Left renal pelvis (tissue), 4 donors: ENCODE measurements at places on chromosomes 12 and 14. TPM values are rescaled to one million over a fixed set of nuclear protein-coding genes. Genes with fewer than 3 reads are reported as not detected.

Gene LHX5
- not detected for polyA plus RNA-seq

Gene GUCY2C
- polyA plus RNA-seq, result 0.29 TPM

Gene ARHGEF40
- polyA plus RNA-seq, result 87.7 TPM

Gene PTHLH
- 2.5 TPM for polyA plus RNA-seq

Gene KRT86
- polyA plus RNA-seq, result 0.09 TPM

Gene RAPGEF3
- polyA plus RNA-seq, result 10.8 TPM

Gene LRIG3
- polyA plus RNA-seq, result 35.4 TPM

Gene GARIN6
- not detected for polyA plus RNA-seq

Gene SLC7A8
- 98.5 TPM for polyA plus RNA-seq

Gene RNASE3
- 0.62 TPM for polyA plus RNA-seq

- DNase-seq, result no peak
Observed at GRCh38 chr12:85385406-85385805, 105.4 kb downstream of the ALX1 start.

DNA sequence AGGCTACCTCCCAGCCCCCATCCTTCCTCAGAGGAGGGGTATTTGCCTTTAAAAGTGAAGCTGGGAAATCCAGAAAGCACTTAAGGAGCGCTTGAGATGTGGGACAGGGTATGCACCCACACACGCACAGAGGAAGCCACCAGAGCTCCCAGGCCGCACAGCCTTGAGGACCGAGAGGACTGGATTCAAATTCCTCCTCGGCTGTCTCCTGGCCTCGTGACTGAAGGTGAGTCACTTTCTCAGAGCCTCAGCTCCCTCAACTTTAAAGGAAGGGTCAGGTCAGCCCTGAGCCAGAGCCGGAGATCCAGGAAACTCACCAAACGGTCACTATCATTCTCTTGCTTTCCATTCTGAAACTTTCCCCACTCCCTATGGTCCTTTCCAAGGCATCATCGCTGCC, 37.6 kb downstream of the BCL11B start:
- DNase-seq, result no peak

DNA sequence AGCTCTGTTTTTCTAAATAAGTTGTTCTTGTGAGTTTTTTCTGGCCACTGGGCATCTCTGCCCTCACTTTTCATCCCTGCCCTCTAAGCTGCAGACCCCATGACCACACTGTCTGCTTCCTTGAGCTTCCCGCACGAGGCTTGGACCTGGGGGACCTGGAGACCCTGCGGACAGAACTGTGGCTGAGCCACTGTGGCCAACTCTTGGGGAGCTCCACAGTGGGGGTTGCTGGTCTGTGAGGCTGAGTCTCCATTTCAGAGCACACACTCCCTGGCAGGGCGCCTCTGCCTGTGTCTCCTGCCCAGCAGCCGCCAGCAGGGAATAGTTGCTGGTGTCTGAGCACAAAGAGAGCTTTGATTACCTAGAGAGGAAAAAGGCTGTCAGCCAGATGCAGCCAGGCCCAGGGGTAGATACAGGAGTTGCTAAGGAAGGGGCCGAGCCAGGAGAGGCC, 13.1 kb upstream of the RIN3 start:
- no peak for DNase-seq

- DNase-seq, result no peak
Observed at GRCh38 chr12:96822641-96823040, 84.4 kb upstream of the NEDD1 start.

DNA sequence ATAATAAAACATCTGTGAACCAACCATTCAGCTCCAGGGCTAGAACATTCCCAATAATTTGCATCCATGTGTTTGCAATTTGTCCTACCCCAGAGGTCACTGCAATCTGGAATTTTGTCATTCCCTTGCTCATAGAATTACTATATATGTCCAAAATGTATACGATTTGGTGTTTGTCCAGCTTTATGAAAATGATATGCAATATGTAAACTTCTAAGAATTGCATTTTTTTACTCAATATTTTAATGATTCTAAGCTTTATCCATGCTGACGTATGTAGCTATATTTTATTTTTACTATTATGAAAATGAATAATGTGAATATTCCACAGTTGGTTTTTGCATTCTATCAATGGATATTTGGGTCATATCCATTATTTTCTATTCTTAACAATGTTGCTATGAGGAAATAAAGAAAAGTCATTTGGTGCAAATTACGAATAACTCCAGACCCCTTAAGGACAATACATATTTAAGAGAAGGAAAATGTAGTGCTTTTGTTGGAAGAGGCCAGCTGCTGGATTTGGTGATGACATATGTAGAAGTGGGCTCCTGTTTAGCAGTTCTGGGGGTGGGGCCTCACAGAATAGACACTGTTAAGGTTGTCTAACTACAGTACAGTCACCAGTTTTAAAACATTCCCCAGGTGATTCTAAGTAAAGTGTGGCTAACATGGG, 139.4 kb downstream of the SLC38A4 start:
- DNase-seq, result no peak

- DNase-seq, result no peak
Observed at GRCh38 chr12:83389237-83389996, 702.7 kb downstream of the TMTC2 start.

GRCh38 chr14:65290830-65291229, 121.7 kb upstream of the FUT8 start:
- no peak for DNase-seq

GRCh38 chr12:131911851-131912477, 17.1 kb upstream of the PUS1 start:
- no peak for DNase-seq

- no peak for DNase-seq
Observed at GRCh38 chr12:71303199-71303598, 136.4 kb upstream of the LGR5 start.

DNA sequence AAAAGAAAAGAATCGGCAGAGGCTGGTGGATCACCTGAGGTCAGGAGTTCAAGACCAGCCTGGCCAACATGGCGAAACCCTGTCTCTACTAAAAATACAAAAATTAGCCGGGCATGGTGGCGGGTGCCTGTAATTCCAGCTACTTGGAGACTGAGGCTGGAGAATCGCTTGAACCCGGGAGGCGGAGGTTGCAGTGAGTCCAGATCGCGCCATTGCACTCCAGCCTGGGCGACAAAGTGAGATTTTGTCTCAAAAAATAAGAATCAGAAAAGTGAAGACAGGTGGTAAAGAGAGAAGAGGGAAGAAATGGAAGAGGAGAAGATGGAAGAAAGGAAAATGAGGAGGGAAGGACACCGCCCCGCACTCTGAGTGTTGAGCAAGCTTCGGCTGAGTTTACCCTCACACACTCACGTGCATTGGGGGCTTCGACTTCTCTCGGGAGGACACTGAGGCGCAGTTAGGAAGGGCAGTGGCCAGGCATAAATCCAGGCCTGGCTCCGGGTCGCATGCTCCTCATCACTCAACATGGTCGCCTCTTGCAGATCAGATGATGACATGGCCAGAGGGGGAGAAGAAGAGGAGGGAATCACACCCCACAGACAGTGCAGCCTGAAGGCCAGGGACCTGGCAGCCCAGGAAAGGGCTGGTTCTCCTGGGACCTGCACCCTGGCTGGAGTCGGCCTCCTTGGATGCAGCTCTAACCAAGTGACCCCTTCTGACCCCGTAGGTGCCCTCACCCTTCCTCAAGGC, 61.1 kb downstream of the PRMT8 start:
- no peak for DNase-seq

DNA sequence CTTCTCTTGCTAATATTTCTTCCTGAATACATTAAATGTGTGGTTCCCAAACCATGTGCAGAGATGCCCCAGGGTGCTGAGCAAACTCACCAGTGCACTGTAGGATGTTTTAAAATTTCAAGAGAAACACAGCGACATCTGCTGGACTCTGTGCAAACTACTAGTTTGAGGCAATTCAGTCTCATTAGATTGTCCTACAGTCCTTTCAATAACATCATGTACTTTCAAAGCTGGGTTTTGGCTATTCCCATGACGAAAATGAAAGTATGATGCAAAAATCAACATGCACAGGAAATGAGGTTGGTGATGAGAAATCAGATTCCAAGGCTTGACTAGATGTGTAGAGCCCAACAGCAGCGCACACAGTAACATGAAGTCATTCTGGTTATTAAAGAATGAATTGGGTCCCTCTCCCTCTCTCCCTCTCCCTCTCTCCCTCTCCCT, 66.3 kb downstream of the CLIP1 start:
- DNase-seq, result no peak

DNA sequence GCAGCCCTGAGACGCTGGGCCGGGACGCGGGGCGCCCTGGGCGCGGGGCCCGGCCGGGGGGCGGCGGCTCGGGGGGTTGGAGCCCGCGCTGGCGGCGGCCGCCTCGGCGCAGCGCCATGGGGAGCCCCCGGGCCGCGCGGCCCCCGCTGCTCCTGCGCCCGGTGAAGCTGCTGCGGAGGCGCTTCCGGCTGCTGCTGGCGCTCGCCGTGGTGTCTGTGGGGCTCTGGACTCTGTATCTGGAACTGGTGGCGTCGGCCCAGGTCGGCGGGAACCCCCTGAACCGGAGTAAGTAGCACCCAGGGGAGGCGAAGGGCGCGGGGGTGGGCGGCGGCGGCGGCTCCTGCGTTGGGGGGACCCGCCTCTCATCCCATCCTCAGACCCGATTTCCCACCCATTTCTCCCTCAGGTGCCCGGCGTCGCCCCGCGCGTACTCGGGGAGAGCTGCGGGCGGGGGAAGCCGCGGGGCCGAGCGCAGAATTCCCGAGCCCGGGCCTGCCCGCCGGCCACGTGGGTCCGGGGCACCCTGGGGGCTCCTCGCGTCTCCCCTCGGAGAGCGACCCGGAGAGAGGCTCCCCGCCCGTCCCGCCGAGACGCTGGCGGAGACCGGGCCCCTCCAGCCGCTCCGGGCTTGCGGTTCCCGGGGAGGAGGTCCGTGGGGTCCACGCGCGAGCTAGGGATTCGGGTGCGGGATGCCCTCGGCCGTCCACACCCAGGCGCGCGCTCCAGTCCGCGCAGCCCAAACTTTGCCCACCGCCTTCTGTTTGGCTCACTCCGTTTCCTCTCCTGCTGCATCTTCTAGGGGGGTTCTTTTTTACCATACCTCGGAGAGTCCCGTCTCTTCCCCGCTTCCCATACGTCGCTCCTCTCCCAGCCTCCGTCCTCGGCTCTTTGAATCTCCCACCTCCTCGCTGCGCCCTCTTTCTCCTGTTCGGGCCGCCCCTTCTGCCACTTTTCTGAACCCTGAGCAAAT, 807 bp downstream of the B4GALNT3 start:
- no peak for DNase-seq

- DNase-seq, result no peak
Observed at GRCh38 chr12:123808167-123808566, 46.1 kb downstream of the DNAH10 start.

DNA sequence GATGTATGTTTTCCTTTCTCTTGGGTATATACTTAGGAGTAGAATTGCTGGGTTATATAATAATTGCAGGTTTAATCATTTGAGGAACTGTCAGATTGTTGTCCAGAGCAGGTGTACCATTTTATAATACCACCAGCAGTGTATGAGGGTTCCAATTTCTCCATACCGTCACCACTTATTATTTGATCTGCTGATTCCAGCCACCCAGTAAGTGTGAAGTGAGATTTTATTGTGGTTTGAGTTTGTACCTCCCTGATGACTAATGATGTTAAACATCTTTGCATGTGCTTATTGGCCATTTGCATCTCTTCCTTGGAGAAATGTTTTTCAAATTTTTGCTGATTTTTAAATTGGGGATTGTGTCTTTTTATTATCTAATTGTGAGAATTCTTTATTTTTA, 15.1 kb downstream of the NCKAP5L start:
- no peak for DNase-seq

- no peak for DNase-seq
Observed at GRCh38 chr14:40115583-40115982, 683.4 kb upstream of the FBXO33 start.

DNA sequence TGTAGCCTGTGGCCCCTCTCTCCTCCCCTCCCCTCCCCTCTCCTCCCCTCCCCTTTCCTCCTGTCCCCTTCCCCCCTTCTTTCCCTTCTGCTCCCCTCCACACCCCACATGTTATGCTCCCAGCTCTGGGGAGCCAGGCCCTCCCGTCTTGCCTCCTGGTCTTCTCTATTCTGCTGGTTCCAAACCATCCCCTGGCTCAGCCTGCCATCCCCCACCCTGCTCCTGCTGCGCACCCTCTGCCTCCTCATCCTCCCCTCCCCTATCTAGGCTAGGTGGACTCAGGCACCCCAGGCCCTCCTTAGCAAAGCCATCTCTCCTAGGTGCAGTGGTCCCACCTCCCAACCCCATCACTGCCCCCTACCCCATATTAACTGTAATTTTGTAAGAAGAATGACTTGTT, 99.5 kb downstream of the CALM1 start:
- DNase-seq, result no peak

GRCh38 chr14:23578560-23579310, at the start of gene JPH4:
JPH4 (minus strand) TSS chr14:23578790; CDS start chr14:23577453, 1,337 bp downstream.
- no peak for DNase-seq

GRCh38 chr12:62401631-62402030, 65.0 kb upstream of the MON2 start:
- no peak for DNase-seq

GRCh38 chr14:37622231-37622923, 26.9 kb downstream of the TTC6 start:
- no peak for DNase-seq

DNA sequence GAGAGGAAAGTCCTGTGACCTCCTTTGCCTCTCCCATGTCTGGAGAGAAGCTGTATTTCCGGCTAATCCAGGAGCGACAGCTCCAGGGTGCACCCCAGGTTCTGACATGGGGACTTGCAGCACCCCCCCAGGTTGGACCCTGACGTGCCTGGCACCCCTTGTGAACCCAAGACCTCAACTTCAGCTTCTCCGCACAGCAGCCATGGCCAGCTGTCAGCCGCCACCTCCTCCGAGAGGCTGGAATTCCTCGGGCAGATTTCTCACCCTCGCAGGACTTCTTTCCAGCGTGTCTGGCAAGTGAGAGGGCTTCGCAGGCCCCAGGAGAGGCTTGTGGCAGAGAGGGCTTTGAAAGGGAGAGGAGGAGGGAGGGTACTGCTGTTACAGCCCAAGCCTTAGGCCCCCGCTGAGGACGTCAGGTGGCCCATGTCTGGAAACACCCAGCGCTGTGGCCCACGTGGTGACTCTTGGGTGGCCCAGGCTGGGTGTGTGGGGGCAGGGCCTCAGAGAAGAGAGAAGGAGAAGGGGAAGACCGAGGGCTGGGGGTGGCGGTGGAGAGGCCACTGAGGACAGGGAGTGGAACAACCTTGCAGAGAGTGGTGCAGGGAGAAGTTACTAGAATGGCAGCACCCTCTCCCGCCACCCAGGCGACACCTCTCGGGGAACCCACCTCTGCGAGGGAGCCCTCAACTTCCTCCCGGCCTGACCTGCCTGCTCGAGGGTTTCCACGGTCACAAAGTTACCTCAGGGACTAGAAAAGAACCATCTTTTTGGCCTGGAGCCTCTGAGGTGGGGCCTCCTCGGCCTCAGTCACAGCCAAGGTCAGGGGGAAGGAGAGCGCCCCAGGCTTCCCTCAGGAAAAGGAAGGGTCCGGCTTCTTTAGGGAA, 11.7 kb upstream of the RPS6KL1 start:
- DNase-seq, result no peak

GRCh38 chr12:113758165-113758924, 207.8 kb downstream of the RBM19 start:
- no peak for DNase-seq

DNA sequence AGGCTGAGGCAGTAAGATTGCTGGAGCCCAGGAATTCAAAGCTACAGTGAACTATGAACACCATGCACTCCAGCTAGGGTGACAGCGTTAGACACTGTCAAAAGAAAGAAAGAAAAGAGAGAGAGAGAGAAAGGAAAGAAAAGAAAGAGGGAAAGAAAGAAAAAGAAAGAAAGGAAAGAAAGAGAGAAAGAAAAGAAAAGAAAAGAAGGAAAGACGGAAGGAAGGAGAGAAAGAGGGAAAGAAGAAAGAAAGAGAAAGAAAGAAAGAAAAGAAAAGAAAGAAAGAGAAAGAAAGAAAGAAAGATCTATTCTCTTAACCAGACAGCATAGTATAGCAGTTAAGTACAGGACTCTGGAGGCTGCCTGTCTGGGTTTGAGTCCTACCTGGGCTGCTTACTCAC, 21.9 kb upstream of the DENND5B start:
- no peak for DNase-seq
